Stimulated activated CD4-positive, alpha-beta T cell treated with anti-CD3 and anti-CD28 coated beads, Interleukin-4, amount 100 ng/mL, for 4 hours (primary cell): ENCODE measurements at places on chromosomes 6 and 20.
A peak's percentile ranks its signal among the peaks of the same experiment; 100 is the strongest.

DNA sequence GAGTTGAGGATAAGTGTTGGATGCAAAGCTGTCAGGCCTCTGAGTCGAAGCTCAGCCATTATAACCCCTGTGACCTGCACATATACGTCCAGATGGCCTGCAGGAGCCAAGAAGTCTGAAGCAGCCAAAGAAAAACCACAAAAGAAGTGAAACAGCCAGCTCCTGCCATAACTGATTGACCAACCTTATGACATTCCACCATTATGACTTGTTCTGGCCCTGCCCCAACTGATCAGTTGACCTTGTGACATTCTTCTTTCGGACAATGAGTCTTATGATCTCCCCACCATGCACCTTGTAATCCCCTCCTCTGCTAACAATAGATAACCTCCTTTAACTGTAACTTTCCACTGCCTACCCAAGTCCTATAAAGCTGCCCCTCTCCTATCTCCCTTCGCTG is 133.7 kb upstream of the AGPAT4 start:
- DNase-seq: no peak

DNA sequence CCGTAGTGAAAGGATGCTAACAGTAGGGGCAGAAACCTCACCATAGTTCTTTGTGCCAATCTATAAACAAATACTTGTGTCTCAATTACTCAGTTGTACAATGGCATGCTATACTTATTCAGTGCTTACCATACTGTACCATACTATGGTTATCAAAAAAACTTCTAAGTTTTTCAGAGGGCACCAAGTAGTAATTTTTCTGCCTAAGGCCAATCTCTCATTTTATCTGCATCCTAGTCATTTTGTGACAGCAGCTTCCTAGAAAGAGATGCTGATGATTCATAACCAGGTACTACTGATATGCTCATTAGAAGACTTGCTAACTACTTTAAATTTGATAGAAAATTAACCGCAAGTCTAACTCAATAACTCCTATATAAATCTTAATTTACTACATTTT is 42.9 kb downstream of the TMEM244 start:
- DNase-seq: no peak

GRCh38 chr6:30684386-30685156 is 1.9 kb downstream of the PPP1R18 start:
- DNase-seq: peak; percentile 62

DNA sequence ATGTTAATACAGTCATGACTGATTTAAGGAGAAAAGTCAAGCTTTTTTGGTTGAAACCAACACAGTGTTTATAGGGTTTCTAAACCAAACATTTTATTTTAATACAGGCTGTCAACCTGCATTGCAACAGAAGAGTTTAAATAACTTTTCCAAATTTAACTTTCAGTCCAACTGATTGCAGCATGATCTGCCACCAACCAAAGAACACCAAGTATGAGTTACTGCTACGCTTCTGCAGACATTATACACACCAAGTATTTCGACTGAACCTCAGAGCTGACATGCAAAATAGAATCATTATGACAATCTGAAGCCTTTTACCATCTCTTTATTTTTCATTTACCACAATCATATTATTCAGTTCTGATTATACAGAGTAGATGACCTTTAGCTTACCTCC is 151.2 kb upstream of the DST start:
- DNase-seq: no peak

GRCh38 chr6:142507065-142507464 is 205.3 kb downstream of the ADGRG6 start:
- DNase-seq: no peak

- no peak for DNase-seq
These were observed 17.3 kb downstream of the VSTM2L start for GRCh38 chr20:37920270-37920669.

DNA sequence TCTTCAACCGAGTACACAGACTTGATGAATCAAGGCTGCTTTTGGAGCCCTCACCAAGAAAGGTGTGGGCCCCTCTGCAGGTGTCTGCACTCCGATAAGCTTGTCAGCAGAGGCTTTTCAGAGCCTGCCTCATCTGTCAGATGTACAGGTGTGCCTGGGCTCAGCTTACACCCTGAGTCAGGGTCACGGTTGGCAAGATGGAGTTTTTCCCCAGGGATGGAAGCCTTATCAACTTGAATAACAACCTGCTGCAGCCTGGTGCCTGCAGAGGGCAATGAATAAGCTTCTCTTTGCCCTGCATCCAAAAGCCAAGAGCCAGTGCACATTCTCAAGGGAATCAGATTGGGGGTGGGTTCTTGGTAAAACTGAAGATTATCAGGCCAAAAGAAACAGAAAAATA is 427.1 kb downstream of the CD83 start:
- no peak for DNase-seq

DNA sequence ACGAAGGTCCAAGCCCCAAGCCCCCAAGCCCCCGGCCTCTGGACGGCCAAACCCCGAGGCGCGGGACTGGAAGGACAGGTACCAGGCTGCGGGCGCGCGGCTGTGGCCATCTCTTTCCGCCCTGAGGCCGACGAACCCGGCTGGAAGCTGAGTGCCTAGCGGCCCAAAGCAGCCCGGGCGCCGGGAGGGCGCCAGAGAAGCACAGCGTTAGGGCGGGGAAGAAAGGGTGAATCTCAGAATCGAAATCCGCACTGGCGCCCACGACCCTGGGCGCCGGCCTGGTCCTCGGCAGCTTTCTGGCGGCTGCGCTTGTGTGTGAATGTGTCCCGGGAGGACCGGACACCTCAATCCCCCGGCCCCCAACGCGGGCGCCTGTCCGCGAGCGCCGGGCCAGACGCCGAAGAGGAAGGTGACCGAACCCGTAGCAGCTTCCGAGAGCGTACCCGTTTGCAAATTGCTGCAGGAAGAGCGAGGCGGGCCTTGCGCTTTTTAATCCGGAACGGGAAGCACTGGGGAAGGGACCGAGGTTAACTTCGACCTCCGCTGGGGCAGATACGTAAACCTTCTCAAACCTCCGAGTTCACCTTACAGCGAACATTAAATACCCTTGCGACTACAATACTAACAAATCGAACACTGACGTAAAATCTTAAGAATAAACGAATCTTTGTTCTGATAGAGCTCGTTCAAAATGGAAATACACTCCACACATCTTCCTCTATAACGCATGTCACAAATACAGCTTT is 2.9 kb downstream of the NRN1 start:
- DNase-seq: peak; percentile 27

- no peak for DNase-seq
These were observed 124.2 kb upstream of the PTPN1 start for GRCh38 chr20:50385733-50386640.

DNA sequence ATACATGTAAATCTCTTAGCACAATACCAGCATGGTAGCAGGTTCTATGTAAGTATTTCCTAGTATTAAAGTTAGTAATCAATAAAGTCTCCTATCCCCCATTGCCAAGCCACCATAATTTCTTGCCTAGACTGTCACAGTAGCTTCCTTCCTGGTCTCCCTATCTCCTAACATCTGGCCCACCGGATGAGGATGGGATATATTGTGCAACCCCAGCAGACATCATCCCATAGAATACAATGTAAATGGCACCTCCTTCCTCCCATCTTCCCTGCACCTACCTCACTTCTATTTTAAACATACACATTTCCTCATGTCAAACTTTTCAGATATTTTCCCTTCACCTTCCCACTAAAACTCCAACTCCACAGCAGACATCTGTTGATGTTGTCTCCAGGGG is 3.5 kb upstream of the BTN3A1 start:
- no peak for DNase-seq

DNA sequence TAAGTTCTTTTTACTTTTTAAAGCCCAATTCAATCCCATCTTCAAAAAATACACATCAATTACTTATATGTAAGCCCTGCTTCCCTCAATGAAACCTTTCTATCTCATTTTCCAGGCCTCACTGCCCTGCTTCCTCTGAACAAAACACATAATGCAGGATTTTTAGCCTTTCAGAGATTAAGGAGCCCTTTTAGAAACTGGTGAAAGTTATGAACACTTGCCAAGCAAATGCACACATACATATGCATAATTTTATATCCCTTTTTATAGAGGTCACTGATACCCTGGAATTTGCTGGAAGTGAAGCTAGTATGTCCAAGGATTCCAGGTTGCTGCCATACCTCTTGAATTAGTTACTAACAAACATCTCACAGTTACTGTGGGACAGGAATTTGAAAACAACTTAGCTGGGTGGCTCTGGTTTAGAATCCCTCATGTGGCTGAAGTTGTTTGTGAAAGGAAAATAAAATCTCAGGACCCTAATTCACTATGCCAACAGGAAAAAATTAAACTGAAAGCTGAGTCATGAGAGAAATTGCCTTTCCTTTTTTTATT is 75.8 kb downstream of the UBE3D start:
- DNase-seq: no peak

- no peak for DNase-seq
These were observed 98.2 kb upstream of the NAA20 start for GRCh38 chr20:19918965-19919329.

DNA sequence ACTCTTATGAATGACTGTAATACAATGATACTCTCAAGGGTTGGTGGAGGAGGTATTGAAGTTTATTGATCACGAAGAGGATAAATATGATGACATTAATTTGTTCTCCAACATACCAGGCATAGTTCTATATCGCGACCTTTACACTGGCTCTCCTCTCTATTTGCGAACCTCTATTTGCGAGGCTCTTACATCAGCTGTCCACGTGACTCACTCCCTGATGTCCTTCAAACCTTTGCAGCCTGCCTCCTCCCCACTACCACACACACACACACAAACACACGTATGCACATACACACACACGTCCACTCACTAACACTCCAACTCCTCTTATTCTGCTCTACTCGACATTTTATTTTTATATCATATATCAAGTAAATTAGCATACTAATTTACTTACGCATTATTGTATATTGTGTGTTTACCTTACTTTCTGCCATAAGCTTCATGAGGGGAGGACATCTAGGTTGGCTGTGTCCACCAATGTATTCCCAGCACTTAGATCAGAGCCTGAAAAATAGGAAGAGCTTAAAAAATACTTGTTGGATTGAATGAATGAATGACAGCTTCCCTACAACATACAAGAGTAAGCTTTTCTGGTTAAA is 53.3 kb upstream of the TNFRSF21 start:
- DNase-seq: no peak

GRCh38 chr6:29708432-29709179 is 14.6 kb upstream of the HLA-F start:
- peak; percentile 44 for DNase-seq

DNA sequence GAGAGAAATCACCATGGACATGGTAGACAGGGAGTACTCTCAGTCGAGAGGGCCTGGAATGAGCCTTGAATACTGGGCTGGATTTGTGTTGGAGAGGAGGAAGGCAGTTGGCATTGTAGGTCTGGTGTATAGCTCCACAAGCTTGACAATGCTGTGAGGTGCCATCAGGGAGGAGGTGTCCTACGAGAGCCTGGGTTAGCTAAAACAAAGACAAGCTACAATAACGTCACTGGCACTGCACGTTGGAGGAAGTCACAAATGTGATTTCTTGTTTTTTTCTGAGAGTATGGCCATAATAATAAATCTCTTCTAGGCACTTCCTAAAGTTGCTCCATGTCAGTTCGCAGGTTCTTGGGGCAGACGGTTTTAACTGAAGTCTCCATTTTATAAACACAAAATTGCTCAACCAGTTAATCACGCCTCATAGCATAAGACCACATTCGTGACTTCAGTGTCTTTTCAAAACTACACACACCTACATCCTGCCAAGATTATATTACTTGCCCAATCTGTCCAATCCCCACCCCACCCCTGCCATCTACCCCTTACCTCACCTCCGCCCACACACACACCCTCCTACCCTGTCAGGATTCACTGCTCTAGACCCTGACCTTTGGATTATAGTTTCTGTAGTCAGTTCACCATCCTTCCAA is 4.4 kb upstream of the HLA-DMB start:
- DNase-seq: peak; percentile 44

DNA sequence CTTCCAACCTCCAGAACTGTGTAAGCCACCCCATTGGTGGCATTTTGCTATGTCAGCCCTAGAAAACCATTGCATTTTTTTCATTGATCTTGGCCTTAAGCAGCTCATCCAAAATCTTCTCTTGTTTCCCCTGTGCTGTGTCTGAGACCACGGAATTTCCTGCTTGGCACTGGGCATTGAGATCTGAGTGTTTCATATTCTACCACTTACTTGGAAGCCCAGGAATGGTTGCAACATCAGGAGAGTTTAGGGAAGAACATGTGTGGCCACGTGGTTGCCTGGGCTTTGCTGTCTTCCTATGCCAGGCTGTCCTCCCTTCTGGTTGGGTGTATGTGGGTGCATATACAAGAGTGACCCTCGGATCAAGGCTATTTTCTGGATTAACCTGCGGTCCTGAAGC is 139.3 kb upstream of the PMEPA1 start:
- DNase-seq: no peak

DNA sequence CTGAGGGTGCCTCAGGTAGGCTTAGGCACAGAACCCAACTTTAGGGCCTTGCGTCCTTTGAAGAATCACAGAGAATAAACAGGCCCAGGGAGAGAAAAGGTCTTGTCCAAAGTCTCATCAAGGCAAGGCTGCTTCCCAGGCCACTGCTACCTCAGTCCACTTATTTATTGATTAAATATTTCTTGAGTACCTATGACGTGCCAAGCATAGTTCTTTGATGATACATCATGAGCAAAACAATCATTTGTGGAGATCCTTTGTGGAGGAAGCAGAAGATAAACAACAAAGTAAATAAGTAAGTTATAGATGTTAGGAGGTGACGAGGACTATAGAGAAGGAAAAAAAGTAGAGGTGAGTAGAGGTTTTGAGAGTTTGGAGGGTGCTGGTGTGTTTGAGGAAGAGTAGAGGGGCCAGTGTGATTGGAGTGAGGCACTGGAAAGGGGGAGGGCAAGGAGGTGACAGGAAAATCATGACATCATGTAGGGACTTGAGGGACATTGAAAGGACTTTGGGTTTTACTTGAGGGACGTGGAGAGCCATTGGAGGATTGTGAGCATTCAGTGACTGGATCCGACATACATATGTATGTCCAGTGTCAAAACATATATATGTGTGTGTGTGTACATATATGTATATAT is 14.1 kb upstream of the CHMP4B start:
- DNase-seq: no peak

DNA sequence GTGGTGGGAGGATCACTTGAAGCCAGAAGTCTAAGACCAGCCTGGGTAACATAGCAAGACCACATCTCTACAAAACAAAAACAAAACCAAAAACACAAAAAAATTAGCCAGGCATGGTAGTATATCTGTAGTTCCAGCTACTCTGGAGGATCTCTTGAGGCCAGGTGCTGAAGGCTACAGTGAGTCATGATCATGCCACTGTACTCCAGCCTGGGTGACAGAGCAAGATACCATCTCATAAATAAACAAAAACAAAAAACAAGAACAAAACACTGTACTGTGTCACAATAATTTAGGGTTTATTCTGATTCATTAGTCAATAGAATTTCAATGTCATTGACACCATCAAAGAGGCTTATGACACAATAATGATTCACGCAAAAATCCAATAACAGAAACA is 1121.7 kb upstream of the MAP3K7 start:
- no peak for DNase-seq
